ENCODE measurements at places on chromosomes 1 and 21.

DNA sequence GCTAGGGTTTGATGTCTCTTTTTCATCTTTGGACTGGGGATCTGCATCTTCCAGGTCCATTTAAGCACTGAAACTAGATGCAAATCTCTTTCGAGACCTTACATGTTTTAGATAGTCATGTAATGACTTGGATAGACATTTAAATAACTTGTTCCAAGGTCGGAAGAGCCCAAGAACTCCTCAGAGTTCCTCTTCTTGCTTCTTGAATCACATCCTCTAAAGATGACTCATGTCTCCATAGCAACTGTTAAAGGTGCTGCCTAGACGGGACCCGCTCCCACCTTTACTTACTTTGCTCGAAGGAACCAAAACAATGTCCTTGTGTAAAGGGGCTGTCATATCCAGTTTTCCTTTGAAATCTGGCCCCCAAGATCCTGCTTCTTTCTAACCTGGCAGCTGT lies 130.0 kb downstream of the EDEM3 start:
- no peak for DNase-seq

- peak; percentile 6 for DNase-seq
Observed at GRCh38 chr1:216531263-216532239, 108.3 kb upstream of the USH2A start.

DNA sequence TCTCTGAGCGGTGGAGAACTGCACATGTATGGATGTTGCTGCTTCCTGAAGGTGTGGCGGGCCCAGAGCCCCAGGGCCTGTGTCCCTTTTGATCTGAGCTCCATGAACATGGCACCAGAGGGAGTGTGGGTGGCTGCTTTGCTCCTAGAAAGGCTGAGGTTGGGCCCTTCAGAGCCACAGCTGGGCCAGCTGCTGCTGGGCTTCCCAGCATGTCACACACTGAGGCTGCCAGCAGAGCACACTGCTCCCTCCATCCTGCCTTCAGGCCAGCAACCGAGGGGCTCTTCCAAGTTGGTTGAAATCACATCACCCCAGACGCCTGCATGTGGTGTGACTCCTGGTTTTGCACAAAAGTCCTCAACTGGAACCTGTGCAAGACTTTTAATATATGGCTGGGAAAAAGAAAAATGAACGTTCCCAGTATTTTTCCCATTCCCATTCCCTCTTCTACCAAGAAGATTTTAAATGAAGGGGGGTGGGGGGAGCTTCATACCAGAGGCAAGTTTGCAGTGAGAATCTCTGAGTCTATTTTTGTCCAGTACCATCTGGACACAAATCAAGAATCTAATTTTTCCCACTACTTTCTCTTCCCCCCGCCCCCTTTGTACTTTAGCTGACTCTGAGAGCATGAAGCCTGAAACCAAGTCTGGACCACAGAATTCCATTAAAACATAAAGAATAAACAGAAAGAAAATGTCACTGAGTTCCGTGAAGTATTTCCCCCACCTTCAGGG lies 26.2 kb upstream of the NGF start:
- no peak for DNase-seq

GRCh38 chr1:45615885-45616284 lies 8.0 kb downstream of the CCDC17 start:
- no peak for DNase-seq

GRCh38 chr21:37468909-37469308 lies 102.3 kb downstream of the DYRK1A start:
- no peak for DNase-seq

DNA sequence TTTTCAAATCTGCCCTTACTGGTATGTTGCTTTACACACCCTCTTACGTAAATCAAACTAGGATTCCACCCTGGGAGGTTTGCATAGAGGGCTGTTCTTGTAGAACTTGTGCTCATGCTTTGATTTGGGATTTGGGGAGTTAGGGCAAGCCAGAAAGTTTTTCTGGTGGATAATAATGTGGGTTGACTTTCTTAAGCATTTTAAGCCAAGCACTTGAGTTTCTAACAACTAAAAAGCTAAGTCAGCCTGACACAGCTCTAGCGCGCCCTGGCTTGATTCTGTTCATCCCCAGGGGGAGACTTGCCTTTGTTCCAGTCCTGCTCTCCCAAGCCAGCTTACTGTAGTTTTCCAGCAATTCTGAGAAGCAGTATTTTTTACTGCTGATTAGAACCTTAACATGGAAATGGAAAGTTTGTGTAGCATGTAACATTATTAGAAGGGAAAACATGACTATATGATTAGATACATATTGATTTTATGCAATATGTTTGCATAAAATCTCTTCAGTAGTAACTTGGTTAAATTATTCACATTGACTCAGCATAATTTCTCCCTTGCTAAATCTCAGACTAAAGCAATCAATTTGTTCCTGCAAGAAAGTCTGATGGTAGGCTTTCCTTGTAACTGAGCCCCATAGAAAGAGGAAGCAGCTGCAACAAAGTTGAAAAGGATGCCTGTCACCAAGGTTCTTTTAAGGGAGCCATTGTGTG lies 11.0 kb upstream of the PGD start:
- DNase-seq: no peak

GRCh38 chr1:23282957-23283356 lies 61.1 kb downstream of the HNRNPR start:
- DNase-seq: no peak

- DNase-seq: no peak
Observed at GRCh38 chr1:27596986-27597385, 7.0 kb downstream of the AHDC1 start.

DNA sequence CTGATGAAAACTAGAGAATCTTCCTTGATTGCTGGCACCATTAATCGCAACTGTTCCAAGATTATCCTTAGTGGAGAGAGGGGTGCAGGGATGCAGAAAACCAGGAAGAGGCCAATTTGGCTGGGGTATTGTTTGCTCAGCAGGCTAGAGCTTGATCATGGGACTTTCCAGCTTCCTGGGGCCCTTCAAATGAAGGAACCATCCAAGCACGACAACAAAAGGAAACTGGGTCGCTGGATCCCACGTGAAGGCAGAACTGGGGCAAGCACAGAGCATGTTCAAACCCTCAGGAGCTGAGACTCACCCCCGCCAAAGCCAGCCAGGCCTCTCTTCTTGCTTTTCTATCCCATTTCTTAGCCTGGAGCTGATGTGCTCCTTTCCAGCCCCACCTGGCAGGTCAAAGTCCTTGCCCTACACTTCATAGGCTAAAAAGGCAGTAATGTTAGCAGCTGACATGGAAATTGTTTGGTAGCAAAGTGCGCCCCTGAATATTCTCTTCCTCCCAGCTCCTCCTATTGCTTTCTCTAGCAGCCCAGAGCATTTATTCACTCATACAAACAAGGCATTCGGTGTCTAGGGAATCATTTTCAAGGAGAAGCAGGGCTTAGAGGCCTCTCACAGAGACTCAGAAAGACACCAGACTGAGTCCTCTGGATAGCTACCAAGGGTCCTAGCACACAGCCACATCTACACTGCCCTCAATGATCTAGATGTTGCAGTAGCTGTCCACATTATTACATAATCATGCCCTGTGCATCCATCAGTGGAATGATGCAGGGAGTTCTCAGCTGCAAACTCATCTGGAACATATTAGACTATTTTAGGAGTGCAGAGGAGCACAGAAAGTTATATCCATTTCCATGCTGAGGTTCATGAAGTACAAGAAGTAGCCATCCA lies 11.5 kb downstream of the KCNA2 start:
- DNase-seq: no peak

DNA sequence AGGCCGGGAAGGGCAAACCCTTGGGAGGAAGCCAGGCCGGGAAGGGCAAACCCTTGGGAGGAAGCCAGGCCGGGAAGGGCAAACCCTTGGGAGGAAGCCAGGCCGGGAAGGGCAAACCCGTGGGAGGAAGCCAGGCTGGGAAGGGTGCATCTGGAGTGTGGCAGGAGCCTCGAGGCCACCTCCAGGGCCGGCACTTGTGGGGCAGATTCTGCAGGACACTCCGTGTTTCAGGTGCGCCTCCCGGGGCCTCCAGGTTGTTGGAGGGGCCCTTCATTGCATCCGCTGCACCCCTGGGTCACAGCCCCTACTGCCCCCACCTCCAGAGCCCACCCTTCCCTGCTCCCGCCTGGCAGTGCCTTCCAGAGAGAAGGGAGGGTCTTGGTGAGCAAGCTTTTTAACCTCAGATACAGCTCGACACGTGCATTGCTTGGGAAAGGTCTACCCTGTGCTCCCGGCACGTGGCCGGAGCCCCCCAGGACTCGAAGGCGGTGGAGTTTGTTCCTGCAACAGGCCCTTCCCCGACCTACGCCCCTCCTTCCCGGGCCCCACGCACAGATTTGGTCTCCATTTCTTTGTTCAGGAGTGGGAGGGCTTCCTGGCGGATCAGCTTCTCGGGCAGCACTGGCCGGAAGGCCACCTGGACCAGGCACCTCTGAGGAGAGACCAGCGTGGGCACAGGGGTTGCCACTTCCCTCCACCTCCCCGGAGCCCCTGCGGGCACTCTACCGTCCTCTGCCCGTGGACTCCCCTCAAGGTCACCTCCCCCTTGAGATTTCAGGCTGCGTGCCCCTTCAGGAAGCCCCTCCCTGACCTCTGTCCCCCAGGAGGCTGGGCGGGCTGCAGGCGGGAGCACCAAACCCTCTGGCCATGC lies 9.4 kb upstream of the TMEM52 start:
- no peak for DNase-seq

- DNase-seq: no peak
Observed at GRCh38 chr1:58346036-58346355, 200.5 kb downstream of the OMA1 start.

DNA sequence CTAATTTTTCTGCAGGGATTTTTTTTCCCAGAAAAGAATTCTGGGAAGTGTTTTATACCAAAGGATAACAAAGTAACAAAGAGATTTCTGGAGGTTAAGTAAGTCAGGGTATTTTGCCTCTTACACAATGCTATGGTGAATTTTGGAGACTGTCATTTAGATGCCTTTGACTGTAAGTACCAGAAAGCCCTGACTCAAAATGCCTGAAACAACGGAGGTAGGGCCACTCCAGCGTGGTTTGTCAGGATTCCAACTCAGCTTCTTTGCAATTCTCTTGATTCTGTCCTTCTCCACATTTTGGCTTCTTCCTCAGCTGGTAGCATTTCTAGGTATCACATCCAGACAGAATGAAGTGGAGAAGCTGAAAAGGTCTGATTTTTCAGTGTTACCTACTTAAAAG lies 106.5 kb downstream of the UCHL5 start:
- no peak for DNase-seq

DNA sequence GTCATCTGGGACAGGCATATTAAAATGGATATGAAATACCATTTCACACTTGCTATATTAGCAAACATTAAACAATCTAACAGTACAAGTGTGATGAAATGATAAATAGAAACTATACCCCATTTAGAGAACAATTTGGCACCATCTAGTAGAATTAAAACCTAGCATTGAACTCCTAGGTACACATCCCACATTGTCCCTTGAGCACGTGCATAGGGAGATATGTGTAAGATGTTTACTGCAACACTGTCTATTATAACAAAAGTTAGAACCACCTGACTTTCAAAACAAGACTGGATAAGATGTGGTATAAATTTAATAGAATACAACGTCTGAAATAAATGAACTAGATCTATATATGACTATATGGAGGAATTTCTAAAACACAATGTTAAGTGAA lies 3.8 kb downstream of the SLC22A15 start:
- DNase-seq: no peak

- DNase-seq: no peak
Observed at GRCh38 chr1:223059526-223059925, 83.5 kb downstream of the TLR5 start.

- DNase-seq: no peak
Observed at GRCh38 chr1:26066857-26067256, 573 bp downstream of the TRIM63 start.

- no peak for DNase-seq
Observed at GRCh38 chr21:42754270-42754933, 101.0 kb downstream of the PDE9A start.

- DNase-seq: no peak
Observed at GRCh38 chr21:28856588-28857250, 136.0 kb downstream of the LTN1 start.

DNA sequence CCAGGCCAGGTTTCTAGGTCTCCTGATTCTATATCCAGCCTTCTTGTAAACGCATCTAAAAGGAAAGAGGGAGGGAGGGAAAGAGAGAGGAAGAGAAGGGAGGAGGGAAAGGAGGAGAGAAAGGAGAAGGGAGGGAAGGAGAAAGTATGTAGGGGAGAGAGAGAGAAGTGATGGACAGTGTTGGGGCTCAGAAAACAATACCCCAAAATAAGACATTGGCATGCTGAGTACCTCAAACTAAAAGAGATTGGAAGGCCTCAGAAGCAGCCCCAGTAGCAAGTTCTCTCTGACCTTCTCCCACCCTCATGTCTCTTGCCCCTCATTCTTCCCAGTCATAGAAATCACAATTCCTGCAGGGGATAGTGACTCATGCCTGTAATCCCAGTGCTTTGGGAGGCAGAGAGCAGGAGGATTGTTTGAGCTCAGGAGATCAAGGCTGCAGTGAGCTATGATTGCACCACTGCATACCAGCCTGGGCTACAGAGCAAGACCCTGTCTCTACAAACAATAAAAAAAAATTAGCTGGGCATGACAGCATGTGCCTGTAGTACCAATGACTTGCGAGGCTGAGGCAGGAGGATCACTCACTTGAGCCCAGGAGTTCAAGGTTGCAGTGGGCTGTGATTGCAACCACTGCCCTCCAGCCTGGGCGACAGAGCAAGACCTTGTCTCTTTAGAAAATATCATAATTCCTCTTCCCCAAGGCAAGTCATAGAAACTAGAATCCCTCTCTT lies 51.2 kb downstream of the DNTTIP2 start:
- DNase-seq: no peak

DNA sequence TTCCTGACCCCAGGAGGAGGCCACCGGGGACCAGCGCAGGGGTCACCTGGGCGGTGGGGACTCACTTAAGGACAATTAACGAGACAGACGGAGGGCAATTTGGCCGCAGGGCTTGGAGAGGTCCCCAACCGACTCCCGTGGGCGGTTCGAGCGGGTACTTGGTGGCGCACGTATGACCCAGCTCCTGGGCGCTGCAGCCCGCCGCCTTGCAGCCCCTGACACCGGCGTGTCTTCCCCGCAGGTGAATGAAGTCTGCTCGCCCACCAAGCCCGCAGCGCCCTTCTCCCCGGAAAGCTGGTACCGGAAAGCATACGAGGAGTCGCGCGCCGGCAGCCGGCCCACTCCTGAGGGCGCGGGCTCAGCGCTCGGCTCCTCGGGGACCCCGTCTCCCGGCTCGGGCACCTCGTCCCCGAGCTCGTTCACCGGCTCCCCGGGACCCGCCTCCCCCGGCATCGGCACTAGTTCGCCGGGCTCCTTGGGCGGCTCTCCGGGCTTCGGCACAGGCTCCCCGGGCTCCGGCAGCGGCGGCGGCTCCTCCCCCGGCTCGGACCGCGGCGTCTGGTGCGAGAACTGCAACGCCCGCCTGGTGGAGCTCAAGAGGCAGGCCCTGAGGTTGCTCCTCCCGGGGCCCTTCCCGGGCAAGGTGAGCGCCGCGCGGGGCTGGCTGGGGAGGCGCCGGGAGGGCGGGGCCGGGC lies 1.4 kb downstream of the KIF26B start:
- peak; percentile 49 for DNase-seq

DNA sequence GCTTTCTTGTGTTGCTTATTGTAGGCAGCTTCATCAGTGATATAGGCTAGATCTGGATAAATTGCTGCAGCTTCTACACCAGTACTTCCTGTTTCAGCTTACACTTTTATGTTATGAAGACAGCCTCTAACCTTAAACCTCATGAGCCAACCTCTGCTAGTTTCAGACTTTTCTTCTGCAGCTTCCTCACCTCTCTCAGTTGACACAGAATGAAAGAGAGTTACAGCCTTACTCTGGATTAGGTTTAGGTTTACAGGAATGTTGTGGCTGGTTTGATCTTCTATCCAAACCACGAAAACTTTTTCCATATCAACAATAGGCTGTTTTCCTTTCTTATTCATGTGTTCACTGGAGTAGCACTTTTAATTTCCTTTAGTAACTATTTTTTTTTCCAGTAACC lies 76.9 kb upstream of the RNPC3 start:
- DNase-seq: no peak

- DNase-seq: no peak
Observed at GRCh38 chr1:25579292-25580252, 36.2 kb downstream of the LDLRAP1 start.

All from NCI-H748 treated with DMSO at 0.1 percent for 48 hours (cell line).